ENCODE measurements at places on chromosomes 4 and X. TPM values are rescaled to one million over a fixed set of nuclear protein-coding genes. Genes with fewer than 3 reads are reported as not detected.

Gene CCKAR
- polyA plus RNA-seq, result 0.27 TPM

- no peak for DNase-seq
Measured at GRCh38 chr4:15354371-15355297, 73.2 kb upstream of the C1QTNF7 start.

DNA sequence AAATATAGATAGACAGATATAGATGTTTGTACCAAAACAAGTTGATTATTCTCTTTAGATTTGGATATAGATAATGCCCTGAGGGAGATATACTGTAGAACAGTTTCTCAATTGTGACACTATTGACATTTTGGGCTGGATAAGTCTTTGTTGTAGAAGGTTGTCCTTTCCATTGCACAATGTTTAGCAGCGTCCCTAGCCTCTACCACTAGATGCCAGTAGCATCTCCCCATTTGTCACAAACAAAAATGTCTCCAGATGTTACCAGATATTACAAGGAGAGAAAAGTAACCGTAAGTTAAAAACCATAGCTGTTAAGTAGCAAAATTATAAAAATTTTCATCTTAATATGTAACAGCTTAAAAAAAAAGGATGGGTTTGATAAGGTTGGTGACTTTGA, 2595.3 kb downstream of the ARAP2 start:
- DNase-seq, result no peak

DNA sequence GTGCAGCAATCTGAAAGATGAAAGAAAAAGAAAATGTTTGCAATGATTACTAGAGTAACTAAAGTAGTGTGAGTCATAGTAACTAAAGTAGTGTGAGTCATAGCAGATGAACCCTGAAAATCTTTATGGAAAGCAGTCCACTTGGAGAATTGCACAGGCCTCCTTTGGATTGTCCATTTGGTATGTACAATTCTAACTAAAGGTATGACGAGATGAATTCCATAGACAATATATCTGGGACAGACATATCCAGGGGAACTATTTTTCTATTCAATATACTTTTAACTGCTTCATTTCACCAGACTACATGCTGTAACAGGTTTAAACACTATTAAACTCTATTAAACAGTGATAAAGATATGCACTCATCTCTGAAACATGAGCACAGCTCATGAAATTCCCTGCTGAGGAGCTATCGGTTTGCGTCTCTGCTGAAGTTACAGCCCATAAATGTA, 798.7 kb downstream of the PCDH7 start:
- DNase-seq, result no peak

- no peak for DNase-seq
Measured at GRCh38 chr4:2385516-2385915, 32.9 kb downstream of the ZFYVE28 start.

- DNase-seq, result no peak
Measured at GRCh38 chr4:61231421-61231820, 31.3 kb downstream of the ADGRL3 start.
